Osteoblast (primary cell): ENCODE measurements at places on chromosomes 2 and 18. TPM values are rescaled to one million over a fixed set of nuclear protein-coding genes. Genes with fewer than 3 reads are reported as not detected.

CIB4 gene
- total RNA-seq = not detected in 2 replicates

RFX8 gene
- 7.6 and 10.0 TPM in 2 replicates for total RNA-seq

DNA sequence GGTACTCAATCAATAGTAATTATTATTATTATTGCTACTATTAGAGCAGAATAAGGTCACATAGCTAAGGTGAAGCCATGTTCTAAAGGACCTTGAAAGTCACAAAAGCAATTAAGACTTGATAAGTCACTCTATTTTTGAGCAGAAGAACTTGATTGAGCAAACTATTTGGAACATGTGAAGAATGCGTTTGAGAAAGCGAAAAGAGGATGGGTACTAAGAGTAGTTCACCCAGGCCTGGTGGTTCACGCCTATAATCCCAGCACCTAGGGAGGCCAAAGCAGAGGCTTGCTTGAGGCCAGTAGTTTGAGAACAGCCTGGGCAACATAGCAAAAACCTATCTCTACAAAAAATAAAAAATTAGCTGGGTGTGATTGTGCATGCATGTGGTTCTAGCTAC is 7.2 kb upstream of the RTN4 start:
- no peaks in the 10 kb centered on the region for H3K36me3 ChIP-seq
- DNase-seq = peak; percentile 17
- no peaks in the 10 kb centered on the region for H3K27me3 ChIP-seq
- H3K4me1 ChIP-seq = peaks cover 5% of the 10 kb centered on the region
- no peak overlapping the region for H3K27ac ChIP-seq

GRCh38 chr18:22847392-22847791 is 85.7 kb upstream of the RBBP8 start:
- no peak overlapping the region for H3K27ac ChIP-seq
- no peak overlapping the region for H3K4me3 ChIP-seq
- no peaks in the 10 kb centered on the region for H3K36me3 ChIP-seq
- no peaks in the 10 kb centered on the region for H3K27me3 ChIP-seq
- peaks cover 19% of the 10 kb centered on the region for H3K4me1 ChIP-seq

CHN1 gene
- 33.7 and 54.5 TPM in 2 replicates for total RNA-seq

DNA sequence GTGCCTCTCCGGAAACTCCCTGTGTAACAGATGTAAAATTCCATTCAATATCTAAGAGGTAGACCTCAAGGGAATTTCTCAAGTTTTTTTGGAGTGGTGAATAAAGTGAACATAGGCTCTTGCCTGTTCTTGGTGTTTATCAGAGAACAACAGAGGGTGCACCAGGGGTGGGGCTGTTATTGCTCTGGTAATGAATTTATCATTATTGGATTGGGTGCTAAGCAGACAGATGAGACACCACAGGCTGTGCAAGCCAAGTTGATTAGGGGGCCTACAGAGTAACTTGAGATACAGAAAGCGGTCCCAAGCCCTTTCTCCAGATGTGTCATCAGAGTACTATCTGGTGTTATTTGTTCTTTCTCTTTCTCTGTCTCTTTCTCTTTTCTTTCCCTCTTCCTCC is 286.3 kb downstream of the OSR1 start:
- no peak overlapping the region for H3K27ac ChIP-seq
- H3K4me3 ChIP-seq = no peak overlapping the region
- no peak for DNase-seq
- H3K36me3 ChIP-seq = no peaks in the 10 kb centered on the region

FMNL2 gene
- total RNA-seq = 24.2 and 26.2 TPM in 2 replicates

KCNIP3 gene
- under 0.01 and 0.29 TPM in 2 replicates for total RNA-seq

DNA sequence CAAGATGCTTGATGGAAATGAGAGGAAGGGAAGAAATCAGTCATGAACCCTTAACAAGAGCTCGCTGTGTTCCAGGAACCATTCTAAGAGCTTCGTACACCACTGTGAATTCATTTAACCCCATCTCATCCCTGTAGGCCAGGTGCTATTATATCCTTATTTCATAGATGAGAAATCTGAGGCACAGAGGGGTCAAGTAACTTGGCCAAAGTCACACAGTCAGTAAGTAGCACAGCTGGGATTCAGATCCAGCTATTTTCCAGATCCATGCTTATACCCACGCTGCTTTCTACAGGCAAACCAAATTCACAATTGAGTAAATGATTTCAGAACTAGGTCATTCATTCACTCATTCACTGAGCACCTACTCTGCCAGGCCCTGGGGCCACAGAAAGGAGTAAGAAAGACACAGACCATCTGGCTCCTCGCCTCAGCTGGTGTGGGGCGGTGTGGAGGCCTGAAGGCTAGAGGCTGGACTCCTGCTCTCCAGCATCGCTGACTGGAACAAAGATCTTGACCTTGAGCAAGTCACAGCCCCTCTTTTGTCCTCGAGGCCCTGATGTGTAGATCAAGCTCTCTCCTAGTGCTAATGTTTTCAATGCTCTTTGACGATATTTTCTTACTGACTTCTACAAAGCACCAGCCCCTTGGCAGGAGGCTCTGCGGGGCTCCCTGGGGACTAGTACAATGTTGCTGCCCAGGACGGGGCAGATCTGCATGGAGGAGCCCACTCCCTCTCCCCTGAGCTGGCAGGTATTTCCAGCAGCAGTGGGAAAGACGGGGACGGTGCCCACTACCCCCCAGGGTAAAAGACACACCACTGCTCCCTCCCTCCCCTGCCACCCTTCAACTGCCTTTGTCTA is 26.5 kb downstream of the STEAP3 start:
- DNase-seq = peak; percentile 64
- H3K27ac ChIP-seq = no peak overlapping the region
- H3K4me3 ChIP-seq = no peak overlapping the region
- peaks cover 57% of the 10 kb centered on the region for H3K4me1 ChIP-seq

TMEM178A gene
- 0.29 and 0.72 TPM in 2 replicates for total RNA-seq

DNA sequence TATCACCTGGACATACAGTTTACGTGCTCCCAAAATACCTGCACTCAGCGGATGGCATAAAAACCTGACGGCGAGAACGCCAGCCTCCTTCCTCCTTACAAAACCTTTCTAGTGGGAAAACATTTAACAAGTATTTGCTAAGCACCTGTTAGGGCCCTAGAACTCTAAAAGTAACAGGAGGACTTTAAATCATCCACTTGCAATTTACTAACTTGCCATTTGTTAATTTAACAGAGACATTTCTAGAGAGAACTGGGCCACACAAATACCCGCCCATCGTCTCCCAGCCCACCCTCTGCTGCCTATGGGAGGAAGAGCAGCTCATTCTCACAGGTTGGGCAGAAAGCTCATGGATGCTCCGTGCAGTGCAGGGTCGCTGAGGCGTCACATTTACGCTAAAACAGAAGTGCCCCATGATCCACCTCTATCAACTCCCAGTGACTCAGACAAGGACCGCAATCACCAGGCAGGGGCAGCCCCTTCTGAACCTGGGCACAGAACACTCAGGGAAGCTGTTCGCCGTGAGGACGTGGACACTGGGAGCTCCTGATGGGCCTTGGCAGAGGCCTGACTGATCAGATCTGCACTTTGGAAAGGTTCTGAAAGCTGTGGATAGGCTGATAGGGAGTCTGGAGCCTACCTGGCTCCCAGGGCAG is 106.9 kb downstream of the HDAC4 start:
- H3K4me3 ChIP-seq = no peak overlapping the region
- DNase-seq = peak; percentile 48

- no peaks in the 10 kb centered on the region for H3K36me3 ChIP-seq
- no peak overlapping the region for H3K4me3 ChIP-seq
- H3K4me1 ChIP-seq = peaks cover 22% of the 10 kb centered on the region
- no peaks in the 10 kb centered on the region for H3K27me3 ChIP-seq
These were observed 135.0 kb downstream of the LAMA3 start for GRCh38 chr18:23824240-23824639.

- H3K4me1 ChIP-seq = no peaks in the 10 kb centered on the region
- no peaks in the 10 kb centered on the region for H3K27me3 ChIP-seq
- no peak overlapping the region for H3K4me3 ChIP-seq
- H3K36me3 ChIP-seq = no peaks in the 10 kb centered on the region
These were observed 7.3 kb upstream of the FAM237A start for GRCh38 chr2:206635015-206635414.

SPATA3 gene
- total RNA-seq = not detected in 2 replicates

DNA sequence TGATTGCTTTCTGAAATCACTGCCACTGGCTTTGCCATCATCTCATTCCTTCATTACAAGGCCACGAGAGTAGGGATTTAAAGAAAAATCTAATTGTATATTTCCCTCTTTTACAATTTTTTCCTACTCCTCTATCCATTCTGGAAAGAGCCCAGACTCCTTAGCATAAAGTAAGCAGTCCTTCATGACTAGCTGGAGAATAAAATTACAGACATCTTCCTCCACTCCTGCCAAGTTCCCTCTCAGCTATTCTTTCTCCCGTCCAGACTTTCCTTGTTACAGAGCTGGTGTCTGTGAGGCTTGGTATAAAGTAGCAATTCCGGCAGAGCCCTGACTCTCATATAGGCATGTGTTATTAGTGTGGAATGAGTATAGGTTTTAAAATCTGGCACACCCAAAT is 806.8 kb downstream of the PLCL1 start:
- no peaks in the 10 kb centered on the region for H3K36me3 ChIP-seq
- H3K27me3 ChIP-seq = no peaks in the 10 kb centered on the region
- no peak overlapping the region for H3K4me3 ChIP-seq
- no peak for DNase-seq
- H3K27ac ChIP-seq = no peak overlapping the region
- H3K4me1 ChIP-seq = no peaks in the 10 kb centered on the region
